ENCODE measurements at places on chromosomes 4 and X. TPM values are rescaled to one million over a fixed set of nuclear protein-coding genes. Genes with fewer than 3 reads are reported as not detected.

GRCh38 chr4:77284036-77284435 is 127.0 kb downstream of the CCNG2 start:
- DNase-seq = no peak

GAGE2A gene
- total RNA-seq = not detected

- no peak for DNase-seq
Measured at GRCh38 chr4:31735004-31735403, 1014.8 kb downstream of the PCDH7 start.

- no peak for DNase-seq
Measured at GRCh38 chr4:7198440-7199128, 6.2 kb downstream of the SORCS2 start.

DNA sequence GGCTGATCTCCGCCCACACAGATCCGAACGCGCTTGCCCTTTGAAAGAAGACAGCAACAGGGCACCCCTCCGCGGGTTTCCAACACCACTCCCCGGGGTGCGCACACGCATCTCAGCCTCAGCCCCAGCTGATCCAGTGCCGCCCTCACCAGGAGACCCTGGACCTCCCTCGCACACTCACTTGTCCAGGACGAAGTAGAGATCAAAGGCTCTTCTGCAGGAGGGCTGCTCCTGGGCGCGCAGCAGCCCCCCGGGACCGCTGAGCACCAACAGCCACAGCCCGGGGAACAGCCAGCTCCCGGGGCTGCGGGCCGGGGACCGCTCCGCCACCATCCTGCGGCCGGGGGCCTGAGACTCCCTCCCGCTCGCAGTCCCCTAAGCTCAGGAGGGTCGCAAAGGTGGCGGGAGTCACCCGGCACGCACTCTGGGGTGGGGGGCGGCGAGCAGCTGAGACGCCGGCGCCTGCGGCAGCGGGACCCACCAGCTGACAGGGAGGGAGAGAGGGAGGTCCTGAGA is 743 bp downstream of the ANTXR2 start:
- DNase-seq = no peak

- no peak for DNase-seq
Measured at GRCh38 chr4:46444318-46445000, 54.5 kb upstream of the GABRA2 start.

MID2 gene
- 14.6 TPM for total RNA-seq

GJB1 gene
- not detected for total RNA-seq

GRCh38 chr4:129350834-129351721 is 255.1 kb downstream of the C4orf33 start:
- DNase-seq = no peak

DNA sequence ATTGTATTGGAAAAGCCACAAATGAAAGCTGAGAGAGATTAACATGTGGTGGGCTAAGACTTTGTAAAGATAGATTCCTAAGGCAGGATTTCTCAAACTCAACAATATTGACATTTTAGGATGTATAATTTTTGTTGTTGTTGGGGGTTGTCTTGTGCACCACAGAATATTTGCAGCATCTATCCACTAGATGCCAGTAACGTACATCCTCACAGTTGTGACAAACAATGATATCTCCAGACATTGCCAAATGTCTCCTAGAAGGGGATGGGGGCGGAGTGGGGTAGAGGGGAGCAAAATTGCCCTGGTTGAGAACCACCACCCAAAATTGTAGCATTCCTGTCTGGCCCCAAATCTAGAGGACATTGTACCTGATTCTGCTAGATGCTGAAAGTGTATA is 14.7 kb upstream of the CBR4 start:
- DNase-seq = peak; percentile 66

ADH1C gene
- 1.4 TPM for total RNA-seq

DNA sequence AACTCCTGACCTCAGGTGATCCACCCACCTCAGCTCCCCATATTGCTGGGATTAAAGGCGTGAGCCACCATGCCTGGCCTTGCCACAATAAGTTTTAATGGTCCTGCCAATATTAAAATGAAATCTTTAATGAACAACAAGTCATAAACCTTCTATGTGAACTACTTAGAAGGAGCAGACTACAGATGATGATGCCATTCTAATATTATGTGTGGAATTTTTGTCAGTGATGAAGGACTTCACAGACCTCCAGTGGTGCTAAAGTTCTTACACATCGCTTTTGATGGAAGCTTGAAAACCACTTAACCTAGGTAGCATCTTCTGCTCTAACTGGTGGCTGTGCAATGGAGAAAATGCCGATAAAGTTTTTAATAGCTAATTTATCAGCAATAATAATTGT is 331.4 kb downstream of the CCSER1 start:
- no peak for DNase-seq

MAGEB10 gene
- not detected for total RNA-seq

ARL9 gene
- total RNA-seq = 0.09 TPM

DNA sequence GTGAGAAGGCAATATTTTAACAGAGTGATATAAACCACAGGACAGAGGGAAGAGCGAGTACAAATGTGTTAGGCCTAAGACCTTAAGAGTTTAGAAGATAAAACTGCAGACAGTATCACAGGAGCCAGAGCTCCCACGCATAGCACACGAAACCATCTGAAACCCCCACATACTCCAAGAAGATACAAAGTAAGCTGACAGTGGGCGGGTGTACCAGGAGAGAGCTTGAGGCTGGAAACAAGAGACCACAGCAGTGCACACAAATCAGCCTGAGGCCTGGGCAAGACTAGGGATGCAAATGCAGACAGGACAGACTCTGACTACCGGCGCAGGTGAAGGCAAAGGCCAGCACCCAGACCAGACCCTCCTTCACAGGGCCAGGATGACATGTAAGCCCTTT is 54.1 kb upstream of the ARHGAP24 start:
- DNase-seq = no peak

- DNase-seq = no peak
Measured at GRCh38 chr4:176043838-176044588, 21.6 kb upstream of the WDR17 start.

DNA sequence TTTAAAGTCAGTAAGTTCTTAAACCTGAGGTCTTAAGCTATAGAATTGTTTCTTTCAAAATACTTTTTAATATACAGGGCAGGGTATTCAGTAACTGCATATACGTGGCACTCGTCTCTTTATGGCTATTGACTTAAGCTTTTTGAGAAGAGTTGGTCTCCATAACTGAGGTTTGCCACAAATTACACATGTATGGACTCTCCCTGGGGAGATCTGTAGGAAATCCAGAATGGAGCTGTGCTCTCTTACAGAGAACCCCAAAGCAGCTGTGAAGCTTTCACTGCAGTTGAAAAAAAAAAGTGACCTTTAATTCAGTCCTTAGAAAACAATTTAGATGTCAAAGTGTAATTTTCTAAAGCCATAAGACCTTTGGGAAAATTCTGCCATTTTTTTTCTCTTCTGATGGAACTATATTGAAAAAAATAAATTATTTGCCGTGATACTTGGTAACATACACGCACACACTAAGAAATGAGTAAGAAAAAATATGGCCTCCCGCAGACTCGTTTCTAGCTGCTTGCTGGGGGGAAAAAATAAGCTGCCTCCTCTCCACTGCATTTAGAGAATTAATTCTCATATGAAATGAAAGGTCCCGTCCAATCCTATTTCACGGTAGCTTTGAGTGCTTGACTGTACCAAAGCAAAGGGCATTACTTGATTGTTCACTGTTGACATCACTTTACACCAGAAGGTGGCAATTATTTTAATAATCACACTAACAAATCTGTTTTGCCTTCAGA is 159.4 kb upstream of the TENM3 start:
- DNase-seq = no peak

GRCh38 chr4:87012265-87012953 is 77.6 kb downstream of the AFF1 start:
- DNase-seq = peak; percentile 42

GRCh38 chr4:168656055-168656660 is 159.3 kb downstream of the PALLD start:
- peak; percentile 94 for DNase-seq

GRCh38 chrX:21412883-21413282 is 38.7 kb downstream of the CNKSR2 start:
- DNase-seq = peak; percentile 35

DNA sequence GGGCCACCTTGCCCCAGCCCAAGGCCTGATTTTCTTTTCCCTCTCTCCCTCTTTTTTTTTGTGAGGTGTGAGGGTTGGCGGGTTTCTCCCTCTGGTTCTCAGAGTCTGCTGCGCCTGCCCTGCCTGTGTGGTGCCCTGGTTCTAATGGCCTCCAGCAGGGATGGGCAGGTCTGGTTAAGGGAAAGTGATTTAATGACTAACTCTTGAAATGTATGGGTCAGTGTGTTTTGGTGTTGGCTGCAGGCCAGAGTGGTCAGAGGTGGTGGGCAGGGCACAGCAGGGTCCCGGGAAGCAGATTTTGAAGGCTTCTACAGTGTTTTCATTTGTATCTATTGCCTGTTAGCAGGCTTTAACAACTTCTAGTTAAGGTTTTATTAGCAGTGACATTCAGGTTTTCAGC is 39.0 kb downstream of the JADE1 start:
- DNase-seq = no peak

DNA sequence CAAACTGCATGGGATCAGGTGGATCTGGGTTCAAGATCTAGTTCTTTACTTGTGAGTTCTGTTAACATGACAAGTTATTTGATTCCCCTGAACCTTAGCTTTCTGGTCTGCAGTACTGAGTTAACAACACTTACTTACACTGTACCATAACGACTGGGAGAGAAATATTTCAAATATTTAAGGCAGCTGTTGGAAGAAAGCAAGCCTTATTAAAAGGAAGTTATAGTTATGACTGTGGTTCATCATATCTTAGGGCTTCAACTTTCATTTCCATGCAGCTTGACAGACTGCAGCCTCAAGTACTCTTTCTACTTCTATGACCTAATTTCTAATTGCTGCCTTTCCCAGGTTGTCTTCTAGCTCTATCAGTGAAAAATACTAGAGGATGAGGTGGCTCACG is 40.0 kb upstream of the PDGFRA start:
- peak; percentile 58 for DNase-seq

- DNase-seq = no peak
Measured at GRCh38 chrX:45903781-45904201, 641.4 kb downstream of the ZNF674 start.

DYNLT3 gene
- 64.2 TPM for total RNA-seq

- DNase-seq = no peak
Measured at GRCh38 chr4:82680834-82681233, 117.8 kb downstream of the SCD5 start.

GRCh38 chr4:90515191-90515590 is 388.0 kb downstream of the CCSER1 start:
- DNase-seq = no peak

DNA sequence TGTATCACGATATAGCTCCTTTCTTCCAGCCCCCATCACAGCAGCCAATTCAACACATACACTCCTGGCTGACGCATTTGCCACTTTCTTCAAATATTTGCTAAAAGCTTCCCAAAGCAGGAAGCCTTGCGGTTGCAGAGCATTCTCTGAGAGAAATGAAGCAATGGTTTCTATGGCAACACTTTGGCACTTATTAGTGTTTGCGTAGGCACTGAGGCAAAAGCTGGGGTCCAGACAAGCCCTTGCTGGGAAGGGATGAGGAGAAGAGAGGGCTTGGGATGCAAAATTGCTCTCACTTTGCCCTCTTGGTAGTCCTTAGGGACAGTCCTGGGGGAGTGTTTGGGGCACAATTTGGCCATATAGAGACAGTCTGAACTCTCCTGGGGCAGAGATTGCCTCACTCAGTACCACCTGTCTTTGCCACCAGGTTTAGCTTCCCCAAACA is 55.0 kb upstream of the PAK3 start:
- peak; percentile 89 for DNase-seq

GAGE12H gene
- total RNA-seq = not detected

GRCh38 chr4:87971866-87972265 is 3.6 kb upstream of the SPP1 start:
- DNase-seq = no peak

GRCh38 chr4:155512817-155513216 is 136.1 kb upstream of the MAP9 start:
- peak; percentile 31 for DNase-seq

- DNase-seq = peak; percentile 87
Measured at GRCh38 chr4:168864821-168865541, 145.1 kb downstream of the CBR4 start.

DNA sequence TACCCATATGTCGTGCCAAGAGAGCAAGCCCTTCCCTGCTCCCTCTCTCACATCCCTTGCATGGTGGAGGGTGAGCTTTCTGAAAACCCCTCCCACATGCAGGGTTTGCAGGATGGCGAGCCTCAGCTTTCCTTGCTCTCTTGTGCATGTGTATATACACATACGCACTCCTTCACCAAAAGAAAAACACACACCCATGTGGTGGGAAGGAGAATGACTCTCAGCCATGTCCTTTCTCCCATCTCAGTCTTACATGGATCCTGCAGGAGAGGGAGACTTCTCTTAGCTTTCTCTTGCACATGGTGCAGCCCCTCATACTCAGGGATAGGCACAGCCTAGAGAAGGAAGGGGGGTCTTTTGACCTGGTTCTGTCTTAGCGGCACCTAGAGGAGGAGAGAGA is 81.1 kb downstream of the CLCN5 start:
- no peak for DNase-seq

- DNase-seq = peak; percentile 80
Measured at GRCh38 chr4:54525602-54526001, 132.2 kb upstream of the KIT start.

DNA sequence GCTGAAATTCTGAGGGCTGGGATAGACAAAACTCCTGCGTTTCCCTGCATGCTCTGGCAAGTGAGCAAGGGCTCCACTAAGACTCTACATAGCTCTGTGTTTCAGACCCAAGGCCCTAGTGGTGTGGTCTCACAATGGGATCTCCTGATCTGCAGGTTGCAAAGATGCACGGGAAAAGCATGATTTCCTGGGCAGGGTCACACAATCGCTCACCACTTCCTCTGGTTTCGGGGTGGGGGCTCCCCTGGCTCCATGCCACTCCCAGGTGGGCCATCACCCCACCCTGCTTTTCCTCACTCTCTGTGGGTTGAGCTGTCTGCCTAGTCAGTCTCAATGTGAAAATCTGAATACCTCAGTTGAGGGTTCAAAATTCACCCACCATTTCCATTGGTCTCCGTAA is 111.5 kb downstream of the KLF8 start:
- no peak for DNase-seq

GRCh38 chr4:89889289-89889688 is 5.4 kb upstream of the MMRN1 start:
- no peak for DNase-seq

DNA sequence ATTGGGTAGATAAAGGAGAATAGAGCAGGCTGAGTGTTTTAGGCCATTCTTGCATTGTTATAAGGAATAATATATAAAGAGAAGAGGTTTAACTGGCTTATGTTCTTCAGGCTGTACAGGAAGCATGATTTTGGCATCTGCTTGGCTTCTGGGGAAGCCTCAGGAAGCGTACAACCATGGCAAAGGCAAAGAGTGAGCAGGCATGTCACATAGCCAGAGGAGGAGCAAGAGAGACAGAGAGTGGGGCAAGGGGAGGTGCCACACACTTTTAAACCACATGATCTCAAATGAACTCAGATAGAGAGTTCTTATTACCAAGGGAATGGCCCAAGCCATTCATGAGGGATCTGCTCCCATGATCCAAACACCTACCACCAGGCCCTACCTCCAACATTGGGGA is 4.4 kb upstream of the METTL14 start:
- DNase-seq = no peak

GRCh38 chr4:15425520-15425919 is 2.3 kb upstream of the C1QTNF7 start:
- no peak for DNase-seq

- no peak for DNase-seq
Measured at GRCh38 chrX:47648376-47648775, 2.0 kb downstream of the ELK1 start.

LPAR4 gene
- 1.3 TPM for total RNA-seq

FGFR3 gene
- 0.45 TPM for total RNA-seq
